ENCODE measurements at places on chromosomes 1 and 21.

- no peak for DNase-seq
Measured at GRCh38 chr1:8632102-8632501, 185.3 kb downstream of the RERE start.

DNA sequence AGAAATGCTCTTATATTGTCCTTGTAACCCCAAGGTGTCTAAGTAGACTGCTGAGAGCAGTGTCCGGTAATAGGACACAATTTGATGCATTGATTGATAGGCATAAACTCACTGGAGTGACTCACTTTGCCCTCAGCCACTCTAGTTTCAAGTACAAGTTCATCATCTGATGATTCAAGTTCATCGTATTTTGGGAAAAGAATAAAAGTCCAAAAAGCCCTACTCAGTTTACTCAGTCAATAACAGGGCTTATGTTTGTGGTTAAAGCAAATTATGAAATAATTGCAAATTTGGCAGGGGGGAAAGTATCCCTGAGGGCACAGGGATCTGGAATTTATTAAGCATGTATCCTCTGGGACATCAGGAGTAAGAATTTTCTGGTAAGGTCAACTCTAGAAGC, 7.6 kb upstream of the ATF3 start:
- DNase-seq: peak; percentile 21

DNA sequence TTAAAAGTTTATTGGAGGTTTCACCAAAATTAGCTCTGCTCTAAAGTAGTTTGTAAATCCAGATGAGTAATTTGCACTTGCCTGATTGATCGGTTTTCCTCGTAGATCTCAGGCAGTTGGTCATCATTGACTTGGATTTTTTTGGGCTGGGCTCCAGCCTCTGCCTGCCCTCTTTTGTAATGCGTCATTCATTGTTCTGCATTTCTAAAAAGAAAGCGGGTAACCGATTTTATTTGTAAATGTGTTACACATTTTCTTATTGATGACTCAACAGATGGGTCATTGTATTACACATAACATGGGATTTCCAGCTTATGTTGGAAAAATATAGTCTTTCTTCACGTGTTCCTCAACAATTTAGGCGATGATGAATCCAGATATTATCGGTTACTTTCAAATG, 5.5 kb downstream of the ETS2 start:
- peak; percentile 73 for DNase-seq

DNA sequence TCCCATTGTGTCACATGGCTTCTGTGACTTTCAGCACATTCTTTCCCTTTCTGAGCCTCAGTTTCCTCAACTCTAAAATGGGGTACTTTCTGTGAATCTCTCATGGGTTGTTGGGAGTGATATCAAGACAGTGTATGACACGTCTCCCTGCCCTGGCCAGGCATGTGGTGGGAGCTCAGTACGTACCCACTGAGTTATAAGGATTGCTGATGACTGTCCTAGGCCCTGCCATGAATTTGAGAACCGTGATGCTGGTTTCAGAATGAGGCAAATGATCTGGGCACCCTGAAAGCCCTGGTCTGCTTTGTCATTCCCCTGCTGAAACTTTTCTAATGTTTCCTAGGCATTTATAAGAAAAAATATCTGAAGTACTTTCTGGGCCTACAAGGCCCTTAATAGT, 3.6 kb downstream of the ZNF362 start:
- DNase-seq: no peak

GRCh38 chr1:60160141-60160540, 86.6 kb upstream of the C1orf87 start:
- peak; percentile 54 for DNase-seq

GRCh38 chr1:14686701-14687100, 88.2 kb downstream of the KAZN start:
- DNase-seq: no peak

GRCh38 chr1:41672173-41672572, 187.7 kb upstream of the EDN2 start:
- peak; percentile 54 for DNase-seq

DNA sequence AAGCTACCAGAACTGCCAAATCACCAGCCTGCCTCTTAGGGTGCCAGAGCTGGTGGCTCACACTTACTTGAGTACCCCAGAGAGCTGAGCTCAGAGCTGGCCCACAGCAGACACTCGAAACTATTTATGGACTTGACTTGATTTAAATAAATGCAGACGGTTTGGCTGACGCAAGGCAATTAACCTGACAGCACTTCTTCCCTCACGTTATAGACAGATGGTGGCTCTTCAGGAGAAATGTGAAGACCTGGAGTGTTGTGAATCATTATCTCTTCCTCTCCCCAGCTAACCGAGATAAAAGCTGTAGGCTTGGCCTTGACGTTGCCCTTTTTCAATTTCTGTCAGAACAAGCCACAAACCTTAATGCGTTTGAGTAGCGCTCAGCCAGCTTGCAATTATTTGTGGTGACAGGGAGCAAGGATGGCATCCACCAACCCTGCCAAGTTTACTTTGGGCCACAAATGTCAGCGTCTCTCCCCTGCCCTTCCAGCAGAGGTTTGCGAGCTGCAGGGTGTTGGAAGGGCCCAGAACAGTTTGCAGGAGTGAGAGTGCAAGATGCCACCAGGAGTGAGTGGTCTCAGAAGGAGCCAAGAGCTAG, 34.0 kb upstream of the BCAR3 start:
- DNase-seq: no peak

GRCh38 chr1:201660931-201661822, 122.2 kb downstream of the NAV1 start:
- DNase-seq: no peak

DNA sequence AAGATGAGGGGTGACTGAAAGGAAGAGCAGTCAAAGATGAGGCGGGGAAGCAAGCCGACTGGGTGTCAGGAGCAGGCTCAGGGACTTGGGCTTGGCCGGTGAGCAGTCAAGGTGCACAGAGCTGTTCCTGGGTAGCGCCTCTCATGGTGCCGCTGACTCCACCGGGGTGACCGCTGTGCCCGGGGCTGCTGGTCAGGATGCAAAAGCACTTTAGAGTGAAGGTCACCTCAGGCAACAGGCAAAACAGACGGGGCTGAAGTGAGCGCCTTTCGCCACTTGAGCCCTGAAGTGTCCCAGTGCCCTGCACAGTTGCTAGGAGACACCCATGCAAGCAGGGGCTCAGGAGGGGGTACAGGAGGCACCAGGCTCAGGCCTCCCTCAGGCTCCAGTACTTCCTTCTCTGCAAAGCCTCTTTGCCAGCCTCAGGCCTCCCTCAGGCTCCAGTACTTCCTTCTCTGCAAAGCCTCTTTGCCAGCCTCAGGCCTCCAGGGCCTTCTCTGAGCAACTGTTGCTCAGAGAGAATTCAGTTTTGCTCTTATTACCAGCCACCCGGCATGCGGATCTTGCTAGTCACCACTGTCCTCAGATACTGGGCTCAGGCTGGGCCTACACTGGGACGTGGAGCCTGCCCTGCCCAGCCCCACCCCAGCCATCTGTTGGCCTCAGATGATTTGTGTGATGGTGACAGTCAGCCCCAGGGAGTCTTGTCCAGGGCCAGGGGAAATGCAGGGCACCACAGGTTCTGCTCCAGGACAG, 99.7 kb upstream of the IRF2BP2 start:
- DNase-seq: no peak

GRCh38 chr1:119347858-119348257, 20.7 kb upstream of the HAO2 start:
- no peak for DNase-seq

- peak; percentile 74 for DNase-seq
Measured at GRCh38 chr21:42039911-42040351, 29.8 kb upstream of the ZBTB21 start.

- no peak for DNase-seq
Measured at GRCh38 chr1:244406337-244406736, 45.4 kb downstream of the ADSS2 start.

- DNase-seq: no peak
Measured at GRCh38 chr1:235996048-235996785, 68.7 kb downstream of the NID1 start.

DNA sequence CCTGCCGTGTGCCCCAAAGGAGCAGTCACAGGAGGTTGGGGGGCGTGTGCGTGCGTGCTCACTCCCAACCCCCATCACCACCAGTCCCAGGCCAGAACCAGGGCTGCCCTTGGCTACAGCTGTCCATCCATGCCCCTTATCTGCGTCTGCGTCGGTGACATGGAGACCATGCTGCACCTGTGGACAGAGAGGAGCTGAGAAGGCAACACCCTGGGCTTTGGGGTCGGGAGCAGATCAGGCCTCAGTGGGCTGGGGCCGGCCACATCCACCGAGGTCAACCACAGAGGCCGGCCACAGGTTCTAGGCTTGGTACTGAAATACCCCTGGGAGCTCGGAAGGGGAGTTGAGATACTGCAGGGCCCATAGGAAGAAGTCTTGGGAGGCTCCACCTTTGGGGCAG, 23.5 kb downstream of the COL6A1 start:
- peak; percentile 14 for DNase-seq

DNA sequence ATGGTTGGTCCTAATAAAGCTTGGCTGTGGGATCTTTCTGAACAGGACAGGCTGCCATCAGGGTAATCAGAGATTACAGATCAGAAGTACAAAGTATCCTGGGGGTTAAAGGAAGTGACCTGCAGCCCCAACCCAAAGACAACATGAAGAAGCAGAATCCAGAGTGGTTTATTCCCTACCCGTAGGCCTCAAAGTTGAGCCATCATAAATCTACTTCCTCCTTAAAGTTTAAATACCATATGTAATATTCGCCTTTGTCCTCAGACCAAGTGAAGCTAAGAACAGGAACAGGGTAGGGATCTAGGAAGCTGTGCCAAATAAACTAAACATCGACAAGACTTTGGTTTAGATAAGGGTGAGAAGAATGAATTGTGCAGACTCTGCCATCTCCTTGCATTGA, 15.9 kb upstream of the DHX9 start:
- DNase-seq: no peak

- peak; percentile 12 for DNase-seq
Measured at GRCh38 chr1:60078182-60078581, 4.6 kb upstream of the C1orf87 start.

GRCh38 chr1:33152685-33153432, 29.0 kb downstream of the TRIM62 start:
- DNase-seq: peak; percentile 78

GRCh38 chr1:156700736-156701531, 4.4 kb downstream of the CRABP2 start:
- no peak for DNase-seq

DNA sequence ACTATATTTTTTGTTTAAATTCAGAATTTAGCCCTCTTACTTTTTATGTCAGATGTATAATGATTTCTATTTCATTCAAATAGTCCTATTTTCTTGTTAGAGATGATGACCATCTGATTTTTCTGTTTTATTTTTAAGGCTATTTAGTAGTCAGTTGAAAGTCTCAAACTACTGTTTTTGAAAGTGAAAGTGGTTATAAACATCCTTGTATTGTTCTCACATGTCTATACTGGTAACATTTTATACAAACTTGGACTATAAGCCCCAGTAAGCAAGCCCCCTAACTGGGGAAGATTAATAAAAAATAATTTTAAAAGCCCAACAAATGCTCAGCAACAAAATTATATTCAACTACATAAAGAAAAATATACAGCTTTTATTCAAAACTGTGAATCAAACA, 271.3 kb upstream of the RGS18 start:
- no peak for DNase-seq

- DNase-seq: no peak
Measured at GRCh38 chr1:20850021-20850420, 62.9 kb upstream of the HP1BP3 start.

GRCh38 chr1:54294887-54295286, 94.9 kb downstream of the MRPL37 start:
- DNase-seq: peak; percentile 28

DNA sequence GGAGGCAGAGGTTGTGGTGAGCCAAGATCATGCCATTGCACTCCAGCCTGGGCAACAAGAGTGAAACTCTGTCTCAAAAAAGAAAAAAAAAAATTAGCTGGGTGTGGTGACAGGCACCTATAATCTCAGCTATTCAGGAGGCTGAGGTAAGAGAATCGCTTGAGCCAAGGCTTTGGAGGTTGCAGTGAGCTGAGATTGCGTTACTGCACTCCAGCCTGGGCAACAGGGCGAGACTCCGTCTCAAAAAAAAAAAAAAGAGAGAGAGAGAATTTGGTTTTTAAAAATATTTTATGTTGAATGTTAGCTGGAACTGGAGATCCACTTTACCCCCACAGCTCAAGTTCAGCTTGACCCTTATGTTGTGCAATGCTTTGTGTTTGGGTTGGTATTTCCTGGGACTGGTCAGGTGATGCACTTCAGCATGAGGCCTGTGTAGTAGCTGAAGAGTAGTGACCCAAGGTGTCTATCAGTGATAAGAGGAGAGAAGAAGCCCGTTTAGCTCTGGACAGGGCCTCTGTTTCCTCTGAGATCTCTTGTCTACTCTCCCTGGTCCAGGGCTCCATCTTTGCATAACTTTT, 36.8 kb upstream of the MACF1 start:
- peak; percentile 50 for DNase-seq

DNA sequence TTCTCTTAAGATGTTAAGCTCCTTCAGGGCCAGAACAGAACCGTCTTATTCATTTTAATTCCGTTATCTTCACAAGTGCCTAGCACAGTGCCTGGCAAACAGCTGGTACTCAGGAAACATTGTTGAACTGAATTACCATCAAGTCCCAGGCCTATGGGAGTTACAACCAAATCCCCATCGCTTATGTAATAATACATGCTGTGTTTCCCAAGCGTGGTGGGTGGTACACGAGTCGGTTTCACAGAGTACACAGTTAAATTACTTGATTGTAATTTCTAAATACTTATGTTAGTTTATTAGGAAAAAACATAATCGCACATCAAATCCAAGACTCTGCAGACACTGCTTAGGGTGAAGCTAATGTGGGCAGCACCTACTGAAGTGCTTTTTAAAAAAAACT, 1.0 kb downstream of the ANGEL2 start:
- DNase-seq: peak; percentile 27

- DNase-seq: peak; percentile 75
Measured at GRCh38 chr1:168709405-168710363, 19.3 kb downstream of the DPT start.

DNA sequence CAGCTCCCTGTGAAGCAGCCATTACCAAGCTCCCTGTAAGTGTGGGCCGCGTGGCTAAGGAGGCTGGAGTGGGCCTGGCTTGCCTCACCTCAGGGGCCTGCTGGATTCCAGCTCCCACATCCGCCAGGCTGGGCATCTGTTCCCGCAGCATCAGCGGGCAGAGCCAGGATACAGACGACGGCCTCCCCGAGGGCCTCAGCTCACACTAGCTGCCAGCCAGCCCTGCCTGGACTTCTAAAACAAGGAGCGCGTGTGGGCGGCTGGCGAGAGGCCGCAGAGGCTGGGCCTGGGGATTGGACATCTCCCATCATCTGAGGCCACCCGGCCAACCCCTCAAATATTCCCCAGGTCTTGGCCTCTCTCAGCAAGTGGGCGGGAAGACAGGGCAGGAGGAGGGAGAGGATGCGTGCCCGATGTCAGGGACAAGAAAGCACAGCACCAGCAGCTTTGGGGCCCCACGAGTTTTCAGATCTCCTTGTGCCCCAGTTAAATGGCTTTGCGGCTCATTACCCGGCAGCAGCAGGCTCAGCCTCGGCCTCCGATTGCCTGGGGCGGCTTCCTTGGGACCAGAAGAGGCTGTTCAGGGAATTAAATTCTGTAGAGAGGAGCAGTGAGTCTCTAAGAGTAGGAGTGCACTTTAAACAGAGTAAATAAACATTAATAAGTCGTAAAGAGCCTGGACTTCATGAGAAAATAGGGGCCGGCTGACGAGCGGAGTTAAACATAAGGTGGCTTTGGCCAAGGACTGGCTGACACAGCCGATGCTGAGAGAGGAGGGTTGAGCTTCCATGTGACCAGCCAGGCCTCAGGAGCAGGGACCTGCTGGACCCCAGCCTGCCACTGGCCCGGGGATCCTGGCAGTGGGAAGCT, 208.9 kb upstream of the C1orf174 start:
- DNase-seq: no peak

Data from GM03348 (cell line).